ENCODE measurements at places on chromosomes 2 and 18.

DNA sequence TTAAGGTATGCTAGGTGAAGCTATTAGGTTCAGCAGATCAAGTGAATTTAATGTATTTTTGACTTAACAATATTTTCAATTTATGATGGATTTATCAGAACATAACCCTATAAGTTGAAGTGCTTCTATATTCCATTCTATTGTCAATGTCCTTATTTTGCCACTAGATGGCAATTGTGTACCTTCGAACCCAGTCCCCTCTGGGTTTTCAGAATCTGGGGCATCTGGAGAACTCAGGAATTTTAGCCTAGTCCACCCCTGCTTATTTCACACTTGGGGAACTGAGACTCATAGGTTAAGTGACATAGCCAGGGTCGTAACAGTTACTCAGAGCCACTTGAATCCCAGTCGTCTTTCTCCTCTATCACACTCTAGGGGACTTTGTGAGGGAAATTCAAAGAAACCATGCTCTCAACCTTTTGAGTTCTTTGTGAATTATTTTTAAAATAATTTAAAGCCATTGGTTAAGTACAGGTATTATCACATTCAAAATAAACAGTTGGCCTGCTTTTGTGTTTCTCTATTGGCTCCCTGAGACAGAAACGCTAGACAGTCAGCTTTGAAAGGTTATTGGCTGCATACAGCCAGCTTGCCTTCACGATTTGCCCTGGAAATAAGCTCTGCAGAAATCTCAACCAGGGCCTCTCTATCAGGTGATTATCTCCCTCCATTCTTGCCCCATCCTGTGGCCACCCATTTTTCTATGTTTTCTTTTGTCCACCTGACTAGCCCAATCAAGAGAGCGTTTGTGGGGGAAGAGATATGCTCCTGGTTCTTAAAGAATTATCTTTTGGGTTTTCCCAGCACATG, 145.0 kb downstream of the TTC27 start:
- peak; percentile 34 for DNase-seq

GRCh38 chr2:143162123-143162837, 33.1 kb downstream of the ARHGAP15 start:
- DNase-seq, result peak; percentile 73

DNA sequence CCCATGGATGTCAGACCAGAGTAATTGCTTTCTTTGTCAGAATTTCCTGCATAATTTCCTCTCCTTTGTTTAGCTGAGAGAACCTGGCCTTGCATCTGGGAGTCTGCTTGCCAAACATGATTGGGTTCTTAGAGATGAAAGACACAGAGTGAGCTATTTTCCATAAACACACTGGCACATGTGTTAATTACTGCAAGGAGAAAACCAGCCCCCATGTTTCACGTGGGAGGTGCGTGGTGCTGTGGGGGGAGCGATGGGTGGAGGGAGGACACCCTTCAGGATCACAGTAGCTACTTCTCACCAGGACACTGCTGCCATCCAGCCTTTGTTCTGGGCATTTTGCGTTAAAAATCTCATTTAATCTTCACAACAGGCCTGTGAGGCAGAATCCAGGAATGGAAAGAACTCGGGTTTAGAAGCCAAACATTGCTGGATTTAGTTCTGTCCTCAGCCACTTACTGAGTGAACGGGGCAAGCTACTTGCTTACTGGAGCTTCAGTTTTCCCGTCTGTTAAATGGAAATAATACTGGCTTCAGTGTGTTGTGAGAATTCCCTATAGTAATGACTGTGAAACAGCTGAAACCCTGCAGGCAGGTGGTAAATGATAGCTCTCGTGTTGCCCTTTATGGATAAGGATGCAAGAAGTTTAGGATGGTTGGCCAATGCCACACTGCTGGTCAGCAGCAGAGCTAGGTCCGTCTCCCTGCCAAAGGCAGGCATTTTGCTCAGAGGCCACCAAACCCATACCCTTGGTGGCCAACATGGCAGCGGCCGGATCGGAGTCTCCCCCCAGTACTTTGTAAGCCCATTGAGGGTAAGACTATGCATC, 100.1 kb upstream of the ASAP2 start:
- DNase-seq, result no peak

GRCh38 chr2:232974396-232974795, 38.7 kb downstream of the NGEF start:
- peak; percentile 55 for DNase-seq

DNA sequence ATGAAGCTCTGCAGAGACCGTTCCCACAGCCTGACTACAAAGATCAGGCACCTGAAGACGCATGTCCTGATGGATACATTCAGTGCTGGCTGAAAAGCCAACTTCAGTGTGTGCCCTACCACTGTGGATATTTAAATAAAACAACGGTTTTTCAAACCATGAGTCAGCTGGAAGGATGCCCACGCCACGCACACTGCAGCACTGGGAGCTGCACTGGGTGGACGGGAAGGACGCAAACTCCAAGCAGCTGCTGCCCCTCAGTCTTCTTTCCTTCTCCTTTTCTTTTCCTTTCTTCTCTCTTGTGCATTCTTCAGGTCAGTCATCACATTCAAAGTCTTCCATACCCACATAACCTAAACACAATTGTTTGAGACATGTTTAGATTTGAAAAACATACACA, 7.9 kb downstream of the TMEM18 start:
- no peak for DNase-seq

GRCh38 chr2:1907291-1907690, 163.0 kb upstream of the PXDN start:
- no peak for DNase-seq

- no peak for DNase-seq
These were observed 110.8 kb downstream of the BCL11A start for GRCh38 chr2:60442608-60443007.

- DNase-seq, result no peak
These were observed 289.2 kb downstream of the ERBB4 start for GRCh38 chr2:212249451-212249850.

- no peak for DNase-seq
These were observed 98.7 kb downstream of the TCF4 start for GRCh38 chr18:55489034-55489986.

DNA sequence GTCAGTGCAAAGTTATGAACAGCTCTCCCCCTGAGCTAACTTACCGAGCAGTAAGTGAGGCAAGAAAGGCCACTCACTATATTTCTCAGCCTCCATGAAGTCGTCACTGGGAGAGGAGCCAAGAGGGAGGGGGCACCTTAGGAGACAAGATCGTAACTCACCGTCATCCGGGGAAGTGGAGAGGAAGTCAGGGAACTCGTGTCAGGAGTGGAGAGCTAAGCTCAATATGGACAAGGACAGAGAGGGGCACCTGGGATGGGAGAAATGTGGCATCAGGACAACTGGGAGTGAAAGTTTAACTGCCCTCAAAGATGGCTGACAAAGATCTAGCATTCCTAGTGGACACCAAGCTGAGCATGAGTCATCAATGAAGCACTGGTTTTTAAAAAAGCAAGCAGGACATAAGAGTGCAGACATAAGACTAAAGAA, 37.1 kb downstream of the BCL11A start:
- DNase-seq, result no peak

- no peak for DNase-seq
These were observed 2.7 kb upstream of the RNPEPL1 start for GRCh38 chr2:240565333-240566202.

GRCh38 chr2:196987649-196988364, 61.3 kb upstream of the PGAP1 start:
- DNase-seq, result peak; percentile 12

DNA sequence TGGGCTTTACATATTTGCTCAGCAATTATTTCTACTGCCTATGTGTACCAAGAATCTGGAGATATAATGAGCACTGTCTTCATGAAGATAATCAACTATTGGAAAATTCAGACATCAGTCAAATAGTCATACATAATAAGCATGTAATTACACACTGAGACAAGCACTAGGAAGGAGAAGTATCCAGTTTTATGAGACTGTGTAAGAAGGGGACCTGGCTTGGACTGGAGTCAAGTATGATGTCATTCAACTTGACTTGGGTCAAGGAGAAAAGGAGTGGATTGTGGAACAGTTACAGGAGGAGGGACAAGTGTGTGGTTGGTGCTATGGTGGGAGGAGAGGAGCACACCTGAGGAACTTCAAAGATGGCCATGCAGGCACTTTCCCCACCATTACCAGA, 419.8 kb upstream of the TRIB2 start:
- no peak for DNase-seq

GRCh38 chr2:17529771-17530170, 10.7 kb upstream of the VSNL1 start:
- no peak for DNase-seq

DNA sequence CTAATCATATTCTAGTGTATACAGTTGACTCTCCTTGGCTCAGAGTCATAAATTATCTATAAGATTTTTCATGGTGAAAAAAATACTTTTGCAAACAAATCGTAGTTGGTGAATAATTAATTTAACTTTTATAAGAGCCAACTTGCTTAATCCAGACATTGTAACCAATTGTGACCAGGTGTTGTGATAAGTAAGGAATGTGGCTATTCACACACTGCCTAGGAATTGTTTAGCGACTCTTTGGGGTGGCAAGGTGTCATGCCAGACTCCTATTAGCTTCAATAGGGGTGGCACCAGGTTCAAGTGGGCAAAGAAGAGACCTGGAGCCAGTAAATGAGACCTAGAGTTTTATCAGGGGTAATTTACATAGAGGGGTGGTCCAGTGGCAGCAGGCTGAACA, 344.7 kb upstream of the PKDCC start:
- no peak for DNase-seq

GRCh38 chr2:98827625-98828368, 96.9 kb upstream of the MGAT4A start:
- no peak for DNase-seq

DNA sequence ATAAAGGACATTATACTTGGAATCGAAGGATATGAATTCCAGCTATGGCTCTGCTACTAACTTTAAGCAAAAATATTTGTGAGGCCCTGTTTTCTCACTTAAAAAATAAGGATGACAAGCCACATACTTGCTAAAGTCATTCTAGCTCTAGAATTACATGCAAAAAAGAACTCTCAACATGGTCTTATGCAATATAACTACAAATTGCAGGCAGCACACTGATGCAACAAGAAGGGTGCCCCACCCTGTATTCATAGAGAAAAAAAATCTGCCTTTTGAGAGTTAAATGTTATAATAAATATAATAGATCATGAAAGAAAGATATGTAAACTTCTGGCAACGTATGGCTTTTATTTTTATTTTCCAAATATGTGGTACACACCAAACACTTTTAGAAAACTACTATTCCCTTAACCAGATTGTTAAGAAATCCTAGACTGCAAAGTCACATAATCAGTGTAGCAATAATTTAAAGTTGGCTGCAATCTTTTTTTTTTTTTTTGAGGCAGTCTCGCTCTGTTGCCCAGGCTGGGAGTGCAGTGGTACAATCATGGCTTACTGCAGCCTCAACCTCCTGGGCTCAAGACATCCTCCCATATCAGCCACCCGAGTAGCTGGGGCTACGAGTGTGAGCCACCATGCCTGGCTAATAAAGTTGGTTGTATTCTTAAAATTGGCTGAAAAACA, 40.2 kb upstream of the WDSUB1 start:
- DNase-seq, result no peak

- peak; percentile 44 for DNase-seq
These were observed 119.4 kb downstream of the GREB1L start for GRCh38 chr18:21361307-21361880.

GRCh38 chr2:170038734-170039133, 139.2 kb upstream of the MYO3B start:
- DNase-seq, result no peak

DNA sequence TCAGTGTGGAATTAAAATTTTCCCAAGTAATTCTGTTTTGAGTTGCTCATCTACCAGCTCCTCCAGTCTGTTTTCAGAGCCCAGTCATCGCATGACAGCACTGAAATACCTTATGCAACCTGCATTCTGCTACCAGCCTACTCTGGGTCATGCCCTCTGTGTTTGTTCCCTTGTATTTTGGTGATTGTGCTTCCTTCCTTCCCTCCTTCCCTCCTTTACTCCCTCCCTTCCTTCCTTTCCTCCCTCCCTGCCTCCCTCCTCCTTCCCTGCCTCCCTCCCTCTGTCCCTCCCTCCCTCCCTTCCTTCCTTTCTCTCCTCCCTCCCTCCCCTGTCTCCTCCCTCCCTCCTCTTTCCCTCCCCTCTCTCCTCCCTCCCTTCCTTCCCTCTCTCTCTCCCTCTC, 289.6 kb downstream of the CDH2 start:
- DNase-seq, result no peak
